ENCODE measurements at places on chromosomes 2 and 18.

- no peak for DNase-seq
These were observed 539 bp downstream of the CYP27A1 start for GRCh38 chr2:218782528-218782844.

- DNase-seq, result no peak
These were observed 533 bp downstream of the DHX57 start for GRCh38 chr2:38875227-38875575.

GRCh38 chr2:68809324-68810240 lies 61.6 kb downstream of the BMP10 start:
- DNase-seq, result no peak

- DNase-seq, result no peak
These were observed 237.5 kb upstream of the RBBP8 start for GRCh38 chr18:22695674-22696073.

- DNase-seq, result no peak
These were observed 437.7 kb downstream of the SATB2 start for GRCh38 chr2:199019898-199020507.

DNA sequence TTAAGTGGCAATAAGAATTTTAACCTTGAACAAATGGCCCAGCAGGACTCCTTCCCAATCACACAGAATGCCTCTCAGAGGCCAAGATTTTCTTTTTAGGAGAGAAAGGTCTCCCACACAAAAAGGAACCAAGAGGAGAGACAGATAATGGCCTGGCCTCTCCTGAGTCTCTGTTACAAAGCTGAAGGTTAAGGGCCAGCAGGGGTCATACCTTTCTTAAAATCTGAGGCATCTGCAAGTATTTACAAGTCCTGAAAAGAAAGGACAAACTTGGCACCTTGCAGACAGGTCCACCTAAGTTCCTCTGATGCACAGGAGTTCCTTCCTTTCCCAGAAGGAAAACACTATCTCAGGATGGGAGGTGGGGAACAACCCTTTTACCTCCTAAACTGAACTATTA lies 142.3 kb downstream of the TMEM163 start:
- no peak for DNase-seq

- DNase-seq, result no peak
These were observed 20.8 kb downstream of the DBI start for GRCh38 chr2:119387381-119388129.

All from activated naive CD4-positive, alpha-beta T cell (primary cell).